NCI-H1417 treated with DMSO at 0.1 percent for 48 hours (cell line): ENCODE measurements at places on chromosomes 5 and 9.

GRCh38 chr9:109771087-109771486, 8.9 kb upstream of the PALM2AKAP2 start:
- DNase-seq: no peak

DNA sequence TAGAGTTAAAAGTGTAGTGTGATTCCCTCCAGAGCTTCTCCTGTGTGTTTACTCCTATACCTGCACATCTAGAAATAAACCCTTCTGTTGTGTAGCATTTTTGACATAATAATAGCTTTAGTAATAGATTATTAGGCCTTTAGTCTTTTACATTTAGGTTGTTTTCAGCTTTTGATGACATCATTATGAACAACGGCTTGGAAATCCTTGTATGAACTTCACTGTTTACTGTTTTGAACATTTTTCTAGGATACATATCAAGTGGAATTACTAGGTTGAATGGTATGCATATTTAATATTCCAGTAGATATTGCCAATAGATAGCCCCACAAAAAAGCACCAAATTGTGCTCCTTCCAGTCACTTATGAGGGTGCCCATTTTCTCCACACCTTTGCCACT, 174.0 kb downstream of the ARHGAP26 start:
- DNase-seq: no peak

GRCh38 chr5:87109746-87110145, 157.9 kb upstream of the RASA1 start:
- DNase-seq: no peak

GRCh38 chr5:68011801-68012200, 203.8 kb upstream of the PIK3R1 start:
- DNase-seq: no peak

DNA sequence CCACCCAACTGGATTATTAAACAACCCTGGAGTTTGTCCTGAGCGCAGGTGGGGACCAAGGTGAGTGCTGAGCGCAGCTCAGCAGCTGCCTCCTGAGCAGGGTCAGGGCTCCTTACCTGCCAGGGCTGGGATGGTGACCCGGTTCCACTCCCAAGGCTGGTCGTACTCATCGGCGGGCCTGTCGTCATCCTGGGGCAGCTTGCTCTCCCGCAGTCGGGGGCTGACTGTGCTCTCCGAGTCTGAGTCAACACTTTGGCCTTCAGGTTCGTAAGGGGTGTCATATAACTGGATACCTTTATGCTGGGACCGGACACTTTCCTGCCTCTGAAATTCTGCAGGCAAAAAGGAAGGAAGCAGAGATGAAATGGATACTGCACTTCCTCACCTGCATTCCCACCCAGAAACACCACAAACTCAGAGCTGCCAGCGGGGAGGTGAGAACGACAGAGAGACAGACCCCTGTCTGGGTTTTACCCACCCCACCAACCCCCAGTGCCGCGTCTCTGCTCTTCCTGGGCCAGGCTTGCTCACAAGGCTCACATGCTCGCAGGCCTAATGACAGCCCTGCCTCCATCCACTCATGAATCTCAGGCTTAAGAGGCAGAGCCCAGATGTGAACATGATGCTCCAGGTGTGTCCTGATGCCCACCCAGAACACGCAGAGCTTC, 70.7 kb upstream of the SLC25A51 start:
- DNase-seq: no peak

DNA sequence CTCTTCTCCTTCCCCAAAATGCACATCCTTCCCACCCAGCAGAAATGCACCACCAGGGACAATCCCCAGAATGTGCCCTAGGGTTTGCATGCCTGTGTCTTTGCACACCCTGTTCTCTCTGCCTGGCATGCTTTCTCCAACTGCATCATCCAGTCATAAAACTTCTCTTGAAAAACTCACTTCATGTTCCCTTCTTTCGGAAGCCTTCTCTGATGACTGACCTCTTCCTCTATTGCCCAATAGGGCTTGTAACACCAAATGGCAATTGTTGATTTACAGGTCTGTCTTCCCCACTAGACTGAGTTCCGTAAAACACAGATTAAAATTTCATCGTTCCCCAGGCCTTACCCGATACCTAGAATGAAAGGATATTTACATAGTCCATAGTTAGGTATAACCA, 83.1 kb upstream of the SPOCK1 start:
- DNase-seq: no peak

GRCh38 chr5:172768573-172769341, 2.2 kb downstream of the DUSP1 start:
- no peak for DNase-seq

DNA sequence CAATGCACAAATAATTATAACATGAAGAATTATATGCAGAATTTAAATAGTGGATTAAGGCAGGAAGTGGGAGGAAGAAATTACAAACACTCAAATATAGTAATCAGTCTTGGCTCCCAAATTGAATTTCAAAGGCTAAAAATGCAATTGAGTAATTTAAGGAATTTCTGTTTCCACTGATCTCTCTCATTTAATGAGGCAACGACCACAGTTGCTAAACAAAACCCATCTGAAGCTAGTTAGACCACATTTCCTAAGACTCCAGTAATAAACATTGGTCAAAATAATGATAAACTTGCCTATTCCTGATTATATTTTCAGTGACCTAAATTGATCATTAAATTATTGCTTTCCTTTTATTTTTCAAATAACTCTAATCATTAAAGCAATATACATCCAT, 174.3 kb upstream of the GRIN3A start:
- no peak for DNase-seq
